ENCODE measurements at places on chromosomes 7 and 10.

- no peak for DNase-seq
These were observed 26.7 kb upstream of the PROSER2 start for GRCh38 chr10:11796474-11796873.

GRCh38 chr10:17316488-17317170 is 88.6 kb downstream of the VIM start:
- no peak for DNase-seq

GRCh38 chr7:20795361-20795760 is 8.7 kb upstream of the SP8 start:
- no peak for DNase-seq

- no peak for DNase-seq
These were observed 49.7 kb upstream of the GLCCI1 start for GRCh38 chr7:7918736-7919448.

- DNase-seq = no peak
These were observed 12.9 kb downstream of the INPP5A start for GRCh38 chr10:132550366-132551092.

- DNase-seq = no peak
These were observed 87.3 kb downstream of the CCSER2 start for GRCh38 chr10:84415539-84416244.

GRCh38 chr10:118488710-118489497 is 106.5 kb downstream of the PRLHR start:
- no peak for DNase-seq

GRCh38 chr10:61606959-61607907 is 55.5 kb upstream of the CABCOCO1 start:
- no peak for DNase-seq

DNA sequence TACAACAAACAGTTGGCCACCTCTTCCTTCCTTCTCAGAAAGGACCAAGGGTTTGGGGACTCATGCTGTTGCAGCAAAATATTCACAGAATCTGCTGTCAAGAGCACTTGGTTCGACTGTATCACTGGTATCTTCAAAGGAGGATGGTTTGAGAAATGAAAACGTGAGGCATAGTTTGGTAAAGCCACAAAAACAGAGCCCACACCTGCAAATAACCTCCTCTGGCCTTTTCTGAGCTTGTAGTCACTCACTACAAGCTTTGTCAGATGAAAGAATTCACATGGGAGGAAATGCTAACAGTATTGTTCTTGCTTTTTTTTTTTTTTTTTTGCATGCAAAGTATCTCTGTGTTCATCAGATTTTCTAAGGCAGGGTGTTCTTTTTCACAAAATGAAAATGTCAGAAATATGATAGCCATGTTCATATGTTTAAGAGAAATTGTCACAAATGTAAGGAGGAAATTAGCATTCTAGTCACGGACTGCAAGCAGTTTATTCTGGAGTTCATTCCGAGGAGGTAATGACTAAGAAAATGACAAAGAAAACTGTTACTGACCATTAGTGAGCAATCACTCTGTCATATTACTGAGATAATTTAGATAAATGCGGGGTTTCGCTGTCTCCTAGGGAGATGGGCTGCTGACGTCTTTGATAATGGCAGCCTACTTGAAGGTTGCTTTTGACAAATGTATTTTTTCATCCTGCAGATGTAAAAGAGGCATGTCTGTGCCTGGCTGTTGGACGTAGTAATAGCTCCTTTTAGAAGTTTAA is 117.8 kb upstream of the MYO3A start:
- DNase-seq = no peak

DNA sequence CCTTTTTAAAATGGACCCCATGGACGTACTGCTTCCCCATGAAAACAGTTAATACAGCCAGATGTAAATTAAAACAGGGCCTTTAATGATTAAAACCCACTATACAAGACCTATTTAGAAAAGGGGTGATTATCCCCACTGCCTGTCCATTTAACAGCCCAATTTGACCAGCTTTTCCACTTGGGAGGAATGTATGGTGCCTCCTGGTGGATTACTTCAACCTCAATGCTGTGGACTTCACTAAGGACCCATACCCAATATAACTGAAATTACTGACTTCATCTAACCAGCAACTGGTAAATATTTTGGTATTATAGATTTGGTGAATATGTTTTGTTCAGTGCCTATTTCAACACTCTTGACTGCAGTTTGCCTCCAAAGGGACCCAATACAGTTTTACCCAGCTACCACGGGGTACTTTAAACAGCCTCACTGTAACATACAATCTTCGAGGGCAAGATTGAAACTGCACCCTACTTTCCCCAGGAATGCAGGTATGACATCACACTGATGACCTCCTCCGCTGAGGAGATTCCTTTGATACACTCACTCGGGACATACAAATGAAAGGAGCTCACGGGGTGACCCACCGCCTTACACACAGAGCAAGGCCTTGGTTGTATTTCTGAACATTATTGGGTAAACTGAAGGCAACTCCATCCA is 192.8 kb downstream of the DNAJC1 start:
- DNase-seq = no peak

GRCh38 chr7:23960361-23960760 is 250.3 kb downstream of the STK31 start:
- no peak for DNase-seq

DNA sequence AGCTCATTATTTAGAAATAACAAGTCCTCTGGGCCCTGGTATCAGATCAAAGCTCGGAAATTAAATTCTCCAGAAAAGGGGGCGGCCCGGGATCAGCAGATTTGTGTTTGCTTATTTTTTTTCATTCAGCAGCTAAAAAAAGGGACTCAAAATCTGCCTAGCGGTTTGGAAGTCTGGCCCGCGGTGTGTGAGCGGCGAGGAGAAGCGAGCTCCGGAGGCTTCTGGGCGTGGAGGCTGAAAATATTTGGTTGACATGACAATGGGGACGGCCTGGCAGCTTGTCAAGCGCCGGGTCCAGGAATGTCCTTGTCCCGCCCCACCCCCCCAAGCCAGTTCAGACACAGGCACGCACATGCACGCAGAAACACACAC is 43.4 kb downstream of the FOXL3 start:
- no peak for DNase-seq

GRCh38 chr7:134153493-134154136 is 26.5 kb downstream of the LRGUK start:
- DNase-seq = no peak

DNA sequence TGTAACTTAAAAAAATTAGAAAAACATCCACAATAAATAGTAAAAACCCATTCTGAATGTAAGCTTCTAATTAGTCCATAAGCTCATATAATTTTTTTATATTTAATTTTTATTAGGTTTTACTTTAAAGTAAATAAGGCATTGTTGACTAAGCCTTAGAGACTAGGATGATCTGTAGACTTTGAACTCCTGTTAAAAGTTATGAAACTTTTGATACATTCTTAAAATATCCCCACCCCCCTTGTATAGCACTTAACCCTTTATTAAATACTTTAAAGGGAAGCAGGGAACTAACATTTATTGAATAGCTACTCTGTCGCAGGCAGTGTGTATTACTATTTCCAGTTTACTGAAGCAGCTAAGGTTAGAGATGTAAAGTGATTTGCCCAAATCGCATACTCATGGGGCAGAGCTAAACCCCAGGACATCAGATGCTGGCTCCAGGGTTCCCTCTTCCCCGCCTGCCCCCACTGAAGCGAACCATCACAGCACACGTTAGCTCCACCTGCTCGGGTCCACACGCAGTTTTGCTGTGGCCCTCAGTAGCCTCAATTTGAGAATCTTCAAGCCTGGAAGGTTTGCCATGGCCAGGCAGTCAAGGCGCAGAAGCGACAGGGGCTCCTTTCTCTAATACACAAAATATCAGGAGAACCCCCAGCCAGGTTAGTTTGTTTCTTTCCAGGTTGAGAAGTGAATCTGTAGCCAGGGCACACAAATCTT is 762 bp downstream of the PON1 start:
- no peak for DNase-seq

GRCh38 chr7:41481353-41481752 is 221.5 kb downstream of the INHBA start:
- DNase-seq = no peak

DNA sequence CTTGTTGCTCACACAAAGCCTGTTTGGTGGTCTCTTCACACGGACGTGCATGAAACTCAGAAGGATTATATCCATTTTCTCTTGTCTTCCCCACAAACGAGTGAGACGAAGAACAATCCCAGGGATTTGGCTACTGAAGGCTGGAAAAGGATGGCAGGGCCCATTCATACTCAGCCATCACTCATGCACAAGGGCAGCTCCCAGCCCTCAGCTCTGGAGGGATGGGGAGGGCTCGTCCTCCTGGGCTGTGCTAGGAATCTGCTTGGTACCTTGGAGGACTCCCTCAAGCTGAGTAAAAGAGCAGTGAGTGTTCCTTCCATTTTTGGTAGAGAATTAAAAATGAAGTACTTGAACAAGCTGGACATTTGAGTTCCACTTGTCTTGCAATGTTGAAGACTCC is 33.2 kb upstream of the RAB18 start:
- DNase-seq = no peak

DNA sequence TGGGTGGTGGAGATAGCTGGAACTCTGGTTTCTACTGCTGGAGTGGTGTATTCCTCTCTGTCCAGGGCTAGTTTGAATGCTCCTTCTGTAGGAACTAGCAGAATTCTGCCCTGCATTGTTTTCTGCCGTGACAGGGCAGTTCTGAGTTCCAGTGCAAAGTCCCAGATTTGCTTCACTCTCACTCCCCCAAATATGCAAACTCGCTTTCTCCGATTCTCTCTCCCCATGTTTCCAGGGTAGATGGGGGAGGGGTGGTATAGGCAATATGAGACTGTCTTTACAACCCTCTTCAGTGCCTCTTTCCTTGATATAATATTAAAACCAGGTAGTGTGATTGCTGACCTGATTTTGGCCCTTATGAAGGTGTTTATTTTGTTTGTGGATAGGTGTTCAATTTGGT is 693.3 kb upstream of the GRM3 start:
- no peak for DNase-seq

DNA sequence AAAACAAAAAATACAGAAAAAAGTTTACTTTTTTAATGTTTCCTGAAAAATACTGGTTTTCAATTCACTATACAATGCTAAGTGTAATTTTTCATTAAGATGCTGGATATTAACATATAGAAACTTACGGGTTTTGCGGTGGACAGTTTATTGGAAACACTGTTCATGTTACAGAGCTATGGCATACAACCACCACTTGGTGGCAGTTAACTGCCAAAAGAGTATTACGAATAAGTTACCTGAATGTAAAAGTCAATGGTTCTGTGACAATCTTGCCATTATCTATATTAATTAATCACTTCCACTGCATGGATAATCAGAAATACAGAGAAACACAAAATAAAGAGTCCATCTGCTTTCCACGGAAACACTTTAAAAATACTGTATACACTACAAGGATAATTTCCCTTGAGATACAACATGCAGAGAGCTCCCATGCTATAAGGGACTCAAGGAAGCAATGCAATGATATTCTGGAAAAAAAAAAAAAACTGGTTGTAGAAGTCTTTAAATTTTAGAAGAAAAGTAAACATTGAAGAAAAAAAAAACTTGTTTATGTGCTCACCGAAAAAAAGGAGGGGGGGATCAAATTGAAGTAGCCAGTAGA is 97.0 kb downstream of the TPK1 start:
- no peak for DNase-seq

DNA sequence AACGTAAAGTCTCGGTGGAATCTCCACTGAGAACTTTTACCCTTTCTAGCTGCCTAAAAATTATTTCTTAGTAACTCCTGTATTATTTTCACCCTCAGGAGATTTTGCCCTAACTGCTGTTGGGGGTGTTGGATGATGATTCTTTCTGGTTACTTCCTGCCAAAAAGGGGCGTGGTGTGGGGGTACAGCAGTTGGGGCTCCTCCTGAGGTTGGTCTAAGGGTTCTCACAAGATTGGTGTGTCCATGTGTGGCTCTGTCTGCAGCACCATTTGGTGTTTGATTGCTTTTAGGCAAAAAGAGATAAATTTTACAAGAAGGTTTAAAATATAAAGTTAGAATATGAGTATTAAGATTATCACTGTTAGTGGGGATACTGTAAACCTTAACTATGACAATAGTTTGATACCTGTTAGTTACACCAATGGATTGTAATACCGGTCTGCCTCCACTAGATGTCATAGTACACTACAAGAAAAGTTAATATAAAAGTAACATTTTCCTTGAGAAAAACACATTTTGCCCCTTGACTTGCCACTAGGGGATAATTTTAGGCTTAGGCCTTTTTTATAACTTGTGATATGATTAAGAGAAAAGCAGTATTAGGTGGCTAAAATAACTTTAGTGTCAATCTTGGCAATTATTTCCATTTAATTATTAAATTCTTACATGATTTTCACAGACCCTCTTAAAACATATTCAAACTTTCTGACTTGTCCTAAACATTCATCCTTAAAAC is 928.7 kb downstream of the IPMK start:
- DNase-seq = no peak

DNA sequence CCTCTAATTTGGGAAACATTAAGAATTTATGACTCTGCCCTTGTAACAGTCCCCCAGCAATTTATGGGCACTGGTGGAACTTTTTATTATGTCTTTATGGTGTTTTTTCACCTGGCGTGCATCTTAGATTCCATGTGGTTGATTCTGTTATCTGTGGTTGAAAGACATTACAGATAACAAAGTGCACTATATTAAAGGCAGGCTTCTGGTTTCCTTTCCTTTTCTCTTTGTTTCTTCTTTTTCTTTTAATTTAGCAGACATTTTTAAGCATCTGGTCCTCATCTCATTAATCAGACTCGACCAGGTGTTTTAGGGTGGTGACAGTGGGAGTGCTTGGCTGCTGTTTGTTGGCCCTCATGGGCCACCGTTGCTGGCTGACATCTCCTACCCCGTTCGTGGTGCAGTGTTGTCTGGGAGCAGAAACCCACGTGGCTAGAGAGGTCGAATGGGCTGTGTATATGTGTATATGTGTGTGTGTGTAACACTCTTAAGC is 77.4 kb downstream of the LRMDA start:
- no peak for DNase-seq

- DNase-seq = no peak
These were observed 229.5 kb upstream of the FZD1 start for GRCh38 chr7:91034459-91035368.

DNA sequence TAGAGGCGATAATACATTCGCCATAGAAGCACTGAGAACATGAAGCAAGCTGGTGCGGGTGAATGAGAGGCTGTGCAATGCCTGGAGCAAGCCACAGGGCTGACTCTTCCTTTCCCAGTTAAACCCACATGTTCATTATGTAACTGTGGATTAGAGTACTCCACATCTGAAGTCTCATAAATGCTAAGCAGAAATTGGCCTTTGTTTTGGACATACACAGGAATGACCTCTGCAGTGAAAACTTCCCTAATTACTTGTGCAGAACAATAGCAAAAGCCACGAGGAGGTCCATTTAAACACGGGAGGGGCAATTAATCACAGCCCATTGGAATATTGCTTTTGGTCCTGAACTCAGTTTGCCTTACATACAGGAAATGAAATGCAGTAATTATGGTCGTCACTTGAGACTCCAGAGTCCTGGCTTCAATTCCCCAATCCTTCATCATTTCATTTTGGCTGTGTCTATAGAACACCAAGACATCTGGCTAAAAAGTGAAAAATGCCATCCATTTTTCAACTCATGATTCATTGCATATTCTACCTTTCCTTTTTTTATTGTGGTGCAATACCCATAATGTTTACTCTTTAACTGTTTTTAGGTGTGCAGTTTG is 78.7 kb upstream of the CXCL12 start:
- DNase-seq = no peak

Measured in stimulated activated CD8-positive, alpha-beta memory T cell treated with anti-CD3 and anti-CD28 coated beads, Interleukin-2, amount 100 ng/mL, for 1 hour (primary cell).